ENCODE measurements at places on chromosomes 7 and 10.

GRCh38 chr7:105837765-105838626, 38.4 kb downstream of the ATXN7L1 start:
- no peak for DNase-seq

- no peak for DNase-seq
Observed at GRCh38 chr10:69641261-69641980, 11.4 kb downstream of the FAM241B start.

DNA sequence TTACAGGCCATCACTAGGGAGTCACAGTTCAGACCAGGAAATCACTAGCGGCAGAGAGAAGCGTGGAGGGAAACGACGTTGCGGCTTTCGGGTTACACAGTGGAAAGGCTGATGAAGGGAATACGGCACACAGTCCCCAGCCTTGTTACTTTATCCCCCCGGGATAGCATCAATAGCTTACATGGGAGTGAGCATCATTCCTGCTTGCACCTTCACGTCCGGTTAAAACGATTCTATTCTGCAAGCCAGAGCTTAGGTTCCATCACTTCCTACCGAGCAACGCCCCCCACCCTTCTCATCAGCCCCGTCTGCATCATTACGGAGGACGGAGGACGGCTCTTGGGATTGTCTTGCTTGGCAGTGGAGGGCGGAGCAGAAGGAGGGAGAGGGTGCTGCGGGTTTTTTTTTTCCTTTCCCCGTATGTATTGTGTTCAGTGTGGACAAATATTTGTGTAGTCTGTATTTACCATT, 124.9 kb downstream of the CLEC2L start:
- peak; percentile 40 for DNase-seq

DNA sequence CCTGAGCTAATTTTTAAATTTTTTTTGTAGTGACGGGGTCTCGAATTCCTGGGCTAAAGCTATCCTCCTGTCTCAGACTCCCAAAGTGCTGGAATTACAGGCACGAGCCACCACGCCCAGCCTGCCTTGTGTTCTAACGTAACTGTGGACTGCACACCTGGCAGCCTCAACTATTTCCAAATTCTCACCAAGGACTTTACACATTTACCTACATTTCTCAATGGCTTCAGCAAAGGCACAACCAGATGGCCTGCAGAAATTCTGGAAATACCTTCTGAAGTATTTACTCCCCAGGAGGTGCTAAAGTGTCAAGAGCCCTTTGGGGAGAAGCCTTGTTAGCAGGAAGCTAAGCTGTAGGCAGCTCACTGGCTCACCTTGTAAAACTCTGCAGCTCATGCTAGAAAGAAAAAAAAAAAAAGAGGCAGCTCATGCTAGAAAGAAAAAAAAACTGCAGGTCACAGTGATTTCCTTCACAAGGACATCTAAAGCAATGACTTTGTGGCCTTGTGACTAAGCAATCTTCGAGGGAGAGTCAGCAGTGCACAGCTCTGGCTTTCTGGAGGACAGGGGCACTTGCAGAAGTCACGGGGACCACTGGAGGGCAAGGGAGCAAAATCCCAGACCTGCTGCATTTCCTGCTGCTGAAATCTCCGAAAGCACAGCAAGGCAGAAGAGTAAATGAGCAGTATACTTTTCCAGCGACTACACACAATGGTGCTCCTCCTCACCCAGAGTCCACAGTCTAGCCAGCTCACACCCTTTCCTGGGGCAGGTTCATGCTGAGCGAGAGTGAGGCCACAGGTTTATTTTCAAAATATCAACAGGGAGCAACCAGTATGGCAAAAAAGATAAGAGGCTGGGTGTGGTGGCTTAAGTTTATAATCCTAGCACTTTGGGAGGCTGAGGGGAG, 40.4 kb downstream of the BAIAP2L1 start:
- peak; percentile 78 for DNase-seq

DNA sequence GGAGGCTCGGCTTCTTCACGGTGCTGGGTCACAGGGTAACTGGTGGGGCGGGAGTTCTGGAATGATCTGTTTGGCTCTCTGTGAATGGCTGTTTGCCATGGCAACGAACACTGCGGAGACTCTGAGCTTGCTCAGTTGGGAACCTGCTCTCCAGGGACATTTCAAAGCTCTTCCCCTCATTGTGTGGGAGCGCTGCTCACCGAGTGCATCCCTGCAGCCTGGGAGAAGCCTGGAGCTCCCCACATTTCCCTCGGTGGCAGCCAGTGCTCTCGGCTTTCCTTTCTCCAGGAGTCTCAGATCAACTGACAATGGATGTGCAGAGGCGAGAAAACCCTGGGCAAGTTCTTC, 57.6 kb upstream of the CACUL1 start:
- DNase-seq, result no peak
